ENCODE measurements at places on chromosomes 12 and 14.

DNA sequence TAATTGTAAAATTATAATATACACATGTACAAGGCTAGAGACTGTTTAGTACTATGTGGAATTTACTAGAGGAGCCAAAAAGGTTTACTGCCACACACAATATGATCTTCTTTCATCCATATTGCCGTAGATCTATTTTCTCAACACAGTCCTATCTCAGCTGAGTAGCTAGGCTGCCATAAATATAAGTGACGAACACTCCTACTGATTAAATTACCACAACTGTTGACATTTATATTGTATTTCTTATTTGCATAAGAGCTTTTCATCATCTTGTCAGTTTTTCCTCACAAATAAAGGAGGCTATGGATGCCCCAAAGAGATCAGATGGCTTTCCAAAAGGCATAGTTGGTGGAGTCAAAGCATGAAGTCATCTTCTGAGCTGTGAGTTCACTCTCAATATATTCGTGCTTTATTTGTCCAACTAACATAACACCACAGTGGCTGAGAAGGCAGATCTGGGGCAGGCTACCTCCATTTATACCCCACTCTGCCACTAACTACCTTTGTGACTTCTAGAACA is 78.6 kb downstream of the CCDC59 start:
- DNase-seq: no peak

GRCh38 chr12:27852742-27853141 is 72.7 kb upstream of the MANSC4 start:
- no peak for DNase-seq

- peak; percentile 11 for DNase-seq
These were observed 520 bp downstream of the CSRP2 start for GRCh38 chr12:76878099-76878898.

GRCh38 chr12:25337916-25338315 is 87.2 kb upstream of the KRAS start:
- no peak for DNase-seq

DNA sequence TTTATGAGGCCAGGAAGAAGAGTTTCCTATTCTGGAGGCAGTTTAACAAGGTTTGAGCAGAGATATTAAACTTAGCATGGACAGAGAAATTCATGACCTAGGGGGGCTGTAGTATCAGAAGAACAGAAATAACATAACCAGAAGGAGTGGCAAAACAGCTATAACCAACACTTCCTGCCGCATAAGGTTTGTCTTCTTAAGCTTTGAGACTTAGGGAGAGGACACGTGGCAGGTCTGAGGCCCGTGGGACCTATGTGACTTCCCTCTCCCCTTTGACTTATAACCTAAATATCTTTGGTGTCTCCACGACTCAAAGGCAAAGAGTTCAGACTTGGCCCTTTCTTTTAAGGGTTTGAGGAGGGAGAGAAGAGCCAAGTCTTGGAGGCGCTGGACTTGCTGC is 119.1 kb upstream of the PZP start:
- no peak for DNase-seq

GRCh38 chr14:73143003-73143402 is 6.7 kb downstream of the PSEN1 start:
- no peak for DNase-seq

- DNase-seq: no peak
These were observed 177.5 kb downstream of the DACT1 start for GRCh38 chr14:58815161-58815701.

GRCh38 chr14:39554576-39554975 is 122.3 kb upstream of the FBXO33 start:
- DNase-seq: no peak

DNA sequence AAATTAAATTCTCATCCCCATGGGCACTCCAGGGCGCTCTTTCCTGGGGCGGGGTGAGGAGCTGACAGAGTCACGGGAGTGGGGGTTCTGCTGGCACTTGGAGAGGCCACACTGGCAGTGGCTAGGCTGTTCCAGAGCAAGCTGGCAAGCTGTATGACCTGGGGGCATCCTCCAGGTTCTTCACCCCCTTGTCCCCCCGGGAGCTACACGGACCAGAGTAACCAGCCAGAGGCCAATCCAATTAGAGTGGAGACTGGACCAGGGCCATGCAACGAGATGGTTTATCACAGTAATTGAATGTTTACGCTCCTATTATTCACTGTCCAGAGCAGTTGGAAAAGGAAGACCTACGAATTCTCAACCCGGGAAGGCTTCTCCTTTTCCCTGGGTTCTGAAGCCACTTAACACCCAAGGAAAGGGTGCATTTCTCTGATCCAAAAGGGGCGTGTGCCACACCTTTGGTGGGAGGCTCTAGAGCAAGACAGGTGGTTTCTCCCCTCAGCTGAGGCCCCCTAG is 43.8 kb upstream of the PNMA1 start:
- DNase-seq: no peak

DNA sequence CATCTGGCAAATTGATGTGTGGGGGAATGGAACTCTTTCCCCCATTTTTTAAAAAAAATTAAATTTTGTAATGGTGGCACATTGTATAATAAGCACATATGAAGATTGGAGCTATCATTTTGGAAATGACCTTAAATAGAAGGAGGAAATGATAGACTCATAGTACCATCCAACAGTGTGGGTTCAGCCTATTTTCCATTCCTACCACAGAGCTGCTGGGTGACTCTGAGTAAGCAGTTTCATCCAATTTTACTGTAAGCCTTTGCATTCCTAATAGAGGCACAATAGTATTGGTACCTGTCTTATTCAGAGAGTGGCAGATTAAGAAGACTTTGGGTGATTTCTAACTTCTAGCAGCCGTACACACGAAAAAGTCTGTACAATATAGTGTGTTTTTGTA is 304.5 kb downstream of the RAD51B start:
- no peak for DNase-seq

GRCh38 chr14:23175823-23176222 is 7.6 kb downstream of the SLC7A8 start:
- DNase-seq: no peak

GRCh38 chr12:80925237-80925636 is 12.5 kb downstream of the LIN7A start:
- DNase-seq: no peak

DNA sequence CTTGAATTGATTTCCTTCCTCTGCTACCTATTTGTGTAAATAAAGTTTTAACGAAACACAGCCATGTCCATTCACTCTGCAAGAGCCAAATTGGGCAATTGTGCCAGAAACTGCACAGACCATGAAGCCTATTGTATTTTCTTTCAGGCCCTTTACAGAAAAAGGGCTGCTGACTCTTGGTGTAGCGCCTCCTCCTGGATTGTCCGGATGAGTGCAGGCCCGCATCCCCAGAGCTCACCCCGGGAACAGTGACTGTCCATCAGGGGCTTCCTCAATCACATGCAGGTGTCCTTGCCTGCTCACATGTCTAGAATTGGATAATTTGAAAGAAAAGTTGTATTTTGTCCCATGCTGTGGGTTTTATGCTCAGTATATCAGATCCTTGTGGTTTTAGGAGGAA is 1282.2 kb downstream of the AACS start:
- no peak for DNase-seq

- no peak for DNase-seq
These were observed 19.1 kb upstream of the SYNE2 start for GRCh38 chr14:63833728-63834127.

DNA sequence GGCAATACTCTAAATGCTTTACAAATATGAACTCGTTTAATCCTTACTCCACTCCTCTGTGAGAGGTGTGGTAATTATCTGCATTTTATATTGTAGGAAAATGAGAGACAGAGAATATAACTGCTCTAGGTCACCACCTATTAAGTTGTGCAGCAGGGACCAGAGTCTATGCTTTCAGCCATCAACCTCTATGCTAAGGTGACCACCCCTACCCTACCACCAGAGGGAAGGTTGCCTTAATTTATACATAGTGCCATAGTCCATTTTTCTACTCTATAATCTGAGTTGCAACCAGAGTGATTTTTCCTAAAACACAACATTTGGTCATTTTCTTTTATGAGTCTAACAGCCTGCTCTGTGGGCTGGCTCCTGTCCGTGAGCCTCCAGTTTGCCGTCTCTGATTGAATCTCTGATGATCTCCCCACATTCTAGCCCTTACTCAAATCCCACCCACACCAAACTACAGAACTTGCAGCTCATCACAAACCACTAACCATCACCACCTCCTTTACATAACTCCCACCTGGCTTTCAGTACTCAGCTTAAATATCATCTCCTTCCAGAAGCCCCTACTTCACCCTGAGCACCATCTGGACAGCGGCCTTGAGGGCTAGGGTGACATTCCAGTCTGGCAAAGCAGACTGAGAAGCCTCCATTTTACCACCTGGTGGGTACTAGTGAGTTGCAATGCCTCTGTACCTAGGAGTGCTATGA is 126.6 kb downstream of the PPM1H start:
- DNase-seq: no peak

- no peak for DNase-seq
These were observed 105.6 kb upstream of the FRMD6 start for GRCh38 chr14:51546099-51546498.

GRCh38 chr14:91369628-91370445 is 47.8 kb downstream of the CCDC88C start:
- DNase-seq: no peak

DNA sequence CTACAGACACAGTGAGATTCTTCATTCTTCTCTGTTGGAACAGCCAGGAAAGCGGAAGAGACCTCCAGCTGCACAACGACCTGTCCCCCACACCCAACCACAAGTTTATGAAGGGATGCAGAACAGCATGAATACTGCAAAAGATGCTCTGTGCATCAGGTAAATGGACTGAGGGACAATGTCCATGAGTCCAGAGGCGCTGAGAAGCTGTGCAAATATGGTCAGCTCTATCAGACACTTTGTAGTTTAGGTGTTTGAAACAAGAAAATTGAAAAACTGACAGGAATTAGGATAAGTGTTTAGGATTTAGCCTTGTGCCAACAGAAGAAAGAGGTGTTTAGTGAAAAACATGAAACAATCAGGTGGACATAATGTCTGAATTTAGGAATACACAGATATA is 33.1 kb upstream of the PZP start:
- DNase-seq: no peak

DNA sequence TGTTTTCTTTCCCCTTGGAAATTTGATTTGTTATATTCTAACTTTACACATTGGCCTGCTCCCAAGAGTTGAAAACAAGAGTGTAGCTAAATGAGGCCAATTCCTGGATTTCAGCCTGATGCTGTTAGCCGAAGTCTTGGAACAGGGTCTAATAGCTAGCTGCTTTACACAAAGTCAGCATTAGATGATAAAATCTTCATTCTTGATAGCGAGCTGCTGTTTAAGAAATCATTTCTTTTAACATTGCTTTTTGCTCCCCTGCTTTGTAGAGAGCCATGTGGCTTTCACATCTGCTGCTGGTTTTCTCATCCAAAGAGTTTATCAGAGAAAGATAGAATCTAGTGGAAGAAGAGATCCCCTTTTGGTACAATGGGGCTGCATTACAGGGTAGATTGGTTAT is 22.3 kb downstream of the FBXW8 start:
- no peak for DNase-seq

DNA sequence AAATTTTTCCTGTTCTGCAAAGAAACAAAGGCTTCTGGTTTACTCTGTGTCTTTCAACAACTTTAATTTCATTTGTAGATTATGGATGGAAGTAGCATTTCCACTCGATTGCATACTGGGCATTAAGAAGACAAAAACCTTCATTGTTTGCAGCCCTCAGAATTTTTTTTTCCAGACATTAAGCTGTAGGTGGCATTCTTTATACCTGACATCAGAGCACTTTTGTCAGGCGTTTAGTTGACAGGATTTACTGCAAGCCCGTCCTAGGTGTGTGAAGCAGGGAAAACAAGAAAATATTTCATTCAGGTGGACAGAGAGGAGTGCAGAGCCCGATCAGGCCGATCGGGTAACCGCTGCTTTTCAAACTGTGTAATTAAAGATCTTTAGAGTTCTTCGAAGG is 107.5 kb downstream of the TMEM260 start:
- no peak for DNase-seq

GRCh38 chr14:97185186-97185585 is 388.0 kb downstream of the VRK1 start:
- peak; percentile 19 for DNase-seq

GRCh38 chr12:78189656-78190055 is 359.0 kb downstream of the NAV3 start:
- no peak for DNase-seq

DNA sequence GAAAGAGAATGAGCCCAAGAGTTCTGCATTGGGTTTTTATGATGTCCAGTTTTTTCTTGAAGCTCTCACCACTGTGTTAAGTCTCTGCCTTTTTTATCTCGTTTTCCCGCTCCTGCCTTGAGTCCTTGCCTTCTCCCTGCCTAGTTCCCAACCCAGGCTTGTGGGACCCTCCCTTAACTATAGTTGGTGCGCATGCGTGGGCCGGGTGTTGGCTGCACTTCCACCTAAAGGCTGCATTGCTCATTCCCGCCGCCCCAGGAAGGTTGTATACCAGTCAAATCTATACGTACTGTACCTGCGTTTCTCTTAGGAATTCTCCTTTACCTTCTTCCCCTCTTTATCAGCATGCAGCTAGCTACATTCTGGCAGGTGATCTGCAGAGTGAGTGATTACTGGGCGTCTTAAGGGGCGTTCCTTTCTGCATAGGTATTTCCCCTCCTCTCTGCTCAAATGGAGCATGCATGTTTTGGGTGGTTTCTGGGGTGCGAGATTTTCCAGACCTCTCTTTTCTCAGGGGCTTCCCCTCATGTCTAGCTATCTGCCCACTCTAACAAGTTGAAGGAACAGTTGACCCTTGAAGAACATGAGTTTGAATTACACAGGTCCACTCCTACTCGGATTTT is 6.6 kb upstream of the REP15 start:
- no peak for DNase-seq

- DNase-seq: no peak
These were observed 546.6 kb upstream of the TBX3 start for GRCh38 chr12:115230606-115231005.

DNA sequence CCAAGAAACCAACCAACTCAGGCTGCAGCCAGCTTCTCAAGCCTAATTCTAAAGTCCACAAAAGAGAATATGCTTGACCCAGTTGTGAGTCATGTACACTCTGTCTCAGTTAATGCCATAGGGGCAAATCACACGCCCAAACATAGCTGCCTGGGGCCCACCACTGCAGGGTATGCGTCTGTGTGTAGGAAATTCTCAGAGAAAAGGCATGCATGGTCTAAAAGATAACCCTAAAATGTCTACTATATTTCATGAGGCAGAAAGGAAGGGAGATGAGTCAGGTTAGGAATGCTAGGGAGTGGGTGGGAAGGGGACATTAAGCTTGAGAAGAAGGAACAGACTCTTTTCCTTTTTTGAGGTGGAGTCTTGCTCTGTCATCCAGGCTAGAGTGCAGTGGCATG is 22.3 kb upstream of the SPTLC2 start:
- DNase-seq: no peak

DNA sequence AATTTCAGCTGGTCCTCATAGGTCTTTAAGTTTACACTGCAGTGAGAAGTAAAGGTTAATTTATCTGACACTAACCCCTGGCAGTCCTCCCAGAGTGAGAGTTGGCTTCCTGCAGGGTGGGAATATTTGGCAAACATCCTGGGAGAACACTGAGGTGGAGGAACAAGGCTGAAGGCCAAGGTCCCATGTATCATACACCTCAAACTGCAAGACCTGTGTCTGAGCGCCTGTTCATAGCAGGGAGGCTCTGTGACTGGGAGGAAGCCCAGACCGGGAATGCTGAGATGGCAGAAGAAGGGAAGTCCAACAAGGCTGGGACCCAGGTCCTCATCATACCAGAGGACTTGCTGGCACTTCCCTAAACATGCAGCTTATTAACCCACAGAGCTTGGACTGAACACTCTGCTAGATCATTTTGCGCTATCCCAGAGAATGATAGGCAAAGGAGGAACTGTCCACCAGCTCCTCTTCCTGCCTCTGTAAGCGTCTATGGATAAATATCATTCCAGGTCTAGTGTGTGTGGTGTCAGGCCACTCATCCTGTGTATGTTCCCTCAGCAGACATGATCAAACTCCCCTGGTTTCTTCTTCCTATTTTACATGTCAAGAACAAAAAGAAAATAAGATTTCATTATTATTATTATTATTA is 199.6 kb upstream of the CNOT2 start:
- no peak for DNase-seq

Measured in T-cell (primary cell).